Pancreas (tissue), 10 donors: ENCODE measurements at places on chromosomes 13 and 19.

DNA sequence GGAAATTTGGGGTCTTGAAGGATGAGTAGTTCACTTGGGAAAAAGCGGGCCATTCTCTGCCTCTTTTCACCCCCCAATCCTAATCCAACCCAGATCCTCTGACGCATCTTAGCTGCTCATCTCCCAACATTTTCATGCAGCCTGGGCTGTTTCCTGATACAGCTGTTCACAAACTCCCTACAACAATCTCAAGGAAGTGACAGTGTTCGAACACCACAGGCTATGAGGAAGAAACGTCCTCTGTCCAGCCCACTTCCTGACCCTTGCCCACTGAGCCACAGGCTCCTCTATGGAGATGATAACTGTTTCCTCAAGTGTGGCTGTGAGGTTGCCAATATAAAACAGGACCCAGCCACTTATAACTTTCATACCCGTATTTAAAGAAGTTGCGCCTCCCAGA is 16.2 kb downstream of the LMTK3 start:
- H3K27ac ChIP-seq: no peak overlapping the region
- H3K4me1 ChIP-seq: no peaks in the 10 kb centered on the region
- H3K4me3 ChIP-seq: no peak overlapping the region
- no peak for DNase-seq

GRCh38 chr19:10636304-10636972 is 11.1 kb downstream of the SLC44A2 start:
- no peak overlapping the region for H3K27ac ChIP-seq
- DNase-seq: no peak
- H3K4me1 ChIP-seq: no peaks in the 10 kb centered on the region
- no peaks in the 10 kb centered on the region for H3K27me3 ChIP-seq

GRCh38 chr13:43804461-43805070 is 17.8 kb upstream of the ENOX1 start:
- no peak overlapping the region for H3K4me3 ChIP-seq
- no peak overlapping the region for H3K27ac ChIP-seq
- no peak for DNase-seq
- no peaks in the 10 kb centered on the region for H3K27me3 ChIP-seq

DNA sequence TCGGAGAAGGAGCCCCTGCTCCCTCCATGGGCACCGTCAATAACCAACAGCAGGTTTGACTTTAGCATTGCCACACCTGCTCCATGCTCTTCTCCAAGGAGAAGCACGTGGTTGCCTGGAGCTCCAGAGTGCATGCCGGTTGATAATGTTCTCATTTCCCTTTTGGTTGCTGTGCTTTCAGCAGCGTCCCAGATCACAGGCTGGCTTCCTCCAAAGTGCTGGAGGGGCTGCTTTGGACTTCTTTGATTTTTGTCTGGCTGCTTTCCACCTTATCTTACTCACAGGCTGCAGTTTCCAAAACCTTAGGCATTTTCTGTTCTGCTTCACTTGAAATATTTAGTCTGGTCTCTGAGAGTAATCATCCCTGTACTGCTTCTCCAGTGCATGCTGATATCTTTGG is 123.8 kb upstream of the IRS2 start:
- no peaks in the 10 kb centered on the region for H3K27me3 ChIP-seq
- DNase-seq: no peak
- H3K4me3 ChIP-seq: no peak overlapping the region
- no peak overlapping the region for H3K27ac ChIP-seq
- H3K4me1 ChIP-seq: no peaks in the 10 kb centered on the region

DNA sequence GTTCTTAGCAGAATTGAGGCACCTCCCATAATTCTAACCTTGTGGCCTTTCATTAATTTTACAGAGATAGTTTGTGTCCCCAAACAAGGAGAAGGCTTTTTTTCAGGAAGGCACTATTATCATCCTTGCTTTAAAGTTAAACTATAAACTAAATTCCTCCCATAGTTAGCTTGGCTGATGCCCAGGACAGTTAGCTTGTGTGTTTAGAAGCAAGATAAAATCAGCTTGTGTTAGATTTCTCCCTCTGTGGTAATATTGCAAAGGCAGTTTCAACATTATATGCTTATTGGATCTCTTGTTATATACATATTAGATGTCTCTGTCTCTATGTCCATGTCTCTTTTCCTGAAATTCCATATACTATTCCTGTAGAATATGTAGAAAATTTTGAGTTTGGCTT is 342.7 kb downstream of the TBC1D4 start:
- no peaks in the 10 kb centered on the region for H3K27me3 ChIP-seq
- H3K27ac ChIP-seq: no peak overlapping the region
- H3K36me3 ChIP-seq: no peaks in the 10 kb centered on the region
- no peak for DNase-seq

- H3K36me3 ChIP-seq: no peaks in the 10 kb centered on the region
- no peak for DNase-seq
- no peak overlapping the region for H3K4me3 ChIP-seq
- H3K27me3 ChIP-seq: no peaks in the 10 kb centered on the region
Measured at GRCh38 chr19:45464852-45465441, 2.8 kb upstream of the FOSB start.

GRCh38 chr13:101893021-101893420 is 440.5 kb downstream of the ITGBL1 start:
- H3K27ac ChIP-seq: no peak overlapping the region
- H3K4me3 ChIP-seq: no peak overlapping the region
- H3K36me3 ChIP-seq: no peaks in the 10 kb centered on the region
- no peaks in the 10 kb centered on the region for H3K27me3 ChIP-seq
- H3K4me1 ChIP-seq: no peaks in the 10 kb centered on the region
- no peak for DNase-seq
